ENCODE measurements at places on chromosomes 13 and 19.
A peak's percentile ranks its signal among the peaks of the same experiment; 100 is the strongest.

GRCh38 chr19:55694241-55694655, 19.2 kb downstream of the EPN1 start:
- no peak for DNase-seq

- no peak for DNase-seq
Measured at GRCh38 chr13:33571618-33572017, 246.3 kb upstream of the RFC3 start.

DNA sequence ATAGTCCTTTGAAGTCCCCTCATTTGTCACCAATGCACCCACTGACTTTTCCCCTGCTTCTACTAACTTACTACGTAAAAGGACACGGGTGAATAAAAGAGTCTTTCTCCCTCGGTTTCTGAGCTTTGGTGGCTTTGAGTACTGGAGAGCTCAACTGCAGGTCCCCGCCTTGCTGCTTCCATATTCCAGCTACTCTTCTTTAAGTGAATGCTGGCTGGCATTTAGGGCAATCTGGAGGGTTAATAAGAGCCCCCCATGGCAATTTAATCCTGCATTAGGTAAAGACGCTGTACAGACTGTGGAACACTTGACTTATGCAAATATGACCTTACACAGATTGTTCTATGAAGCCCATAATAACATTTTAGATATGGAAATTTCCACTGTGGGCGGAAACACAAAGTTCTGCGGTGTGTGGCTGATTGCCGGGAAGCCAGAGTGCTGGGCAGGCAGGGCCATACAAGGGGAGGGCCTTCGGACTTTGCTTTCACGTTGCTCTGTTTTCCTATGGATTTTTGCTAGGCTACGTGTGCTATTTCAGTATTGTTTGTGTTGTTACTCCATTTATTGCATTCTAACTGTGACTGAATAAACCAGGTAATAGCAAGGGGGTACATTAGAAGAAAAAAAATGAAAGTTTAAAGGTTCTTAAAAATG, 97.5 kb downstream of the SLC10A2 start:
- DNase-seq, result no peak

GRCh38 chr13:92175330-92175729, 776.9 kb downstream of the GPC5 start:
- DNase-seq, result no peak

DNA sequence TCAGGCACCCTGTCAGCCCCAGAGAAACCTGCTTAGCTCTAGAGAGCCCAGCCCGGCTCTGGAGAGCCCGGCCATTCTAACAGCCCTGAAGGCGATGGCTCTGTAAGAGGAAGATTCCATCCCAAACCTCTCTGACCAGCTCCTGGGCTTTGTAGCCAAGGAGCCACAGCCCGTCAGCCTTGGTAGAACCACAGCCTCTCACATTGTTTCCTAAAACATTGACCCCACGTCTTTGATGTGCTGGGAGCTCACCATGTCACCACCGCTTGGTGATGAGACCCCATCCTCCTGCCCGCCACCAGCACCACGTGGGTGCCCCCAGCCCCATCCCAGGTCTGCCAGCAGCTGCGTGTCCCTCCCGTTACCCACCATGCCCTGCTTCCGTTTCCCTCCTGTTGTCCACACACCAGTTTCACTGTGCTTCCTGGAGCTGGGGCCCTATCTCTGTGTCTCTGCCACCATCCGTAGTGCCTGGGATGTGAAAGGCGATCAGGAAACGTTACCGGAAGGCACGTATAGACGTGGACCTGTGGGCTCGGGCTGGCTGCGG, 94.2 kb upstream of the MCF2L start:
- DNase-seq, result no peak

DNA sequence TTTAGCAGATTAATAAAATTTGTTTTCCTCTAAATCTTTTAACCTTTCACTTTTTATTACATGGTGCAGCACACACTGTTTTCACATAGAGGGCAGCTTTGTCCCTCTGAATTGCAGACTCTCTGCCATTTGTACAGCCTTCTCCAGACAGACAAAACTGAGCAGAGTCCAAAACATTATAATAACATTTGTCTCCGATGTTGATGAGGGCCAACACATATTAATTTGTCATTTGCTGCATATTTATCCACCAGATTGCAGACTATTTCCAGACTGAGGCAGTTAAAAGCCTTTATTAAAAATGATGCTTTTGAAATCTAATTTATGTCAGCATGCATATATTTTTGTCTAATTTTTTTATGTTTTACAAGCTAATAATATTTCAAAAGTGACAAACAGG, 1251.9 kb upstream of the SLC10A2 start:
- DNase-seq, result no peak

- DNase-seq, result no peak
Measured at GRCh38 chr19:19341026-19341425, 20.4 kb downstream of the MAU2 start.

- DNase-seq, result no peak
Measured at GRCh38 chr13:24168979-24169378, 8.5 kb downstream of the SPATA13 start.

DNA sequence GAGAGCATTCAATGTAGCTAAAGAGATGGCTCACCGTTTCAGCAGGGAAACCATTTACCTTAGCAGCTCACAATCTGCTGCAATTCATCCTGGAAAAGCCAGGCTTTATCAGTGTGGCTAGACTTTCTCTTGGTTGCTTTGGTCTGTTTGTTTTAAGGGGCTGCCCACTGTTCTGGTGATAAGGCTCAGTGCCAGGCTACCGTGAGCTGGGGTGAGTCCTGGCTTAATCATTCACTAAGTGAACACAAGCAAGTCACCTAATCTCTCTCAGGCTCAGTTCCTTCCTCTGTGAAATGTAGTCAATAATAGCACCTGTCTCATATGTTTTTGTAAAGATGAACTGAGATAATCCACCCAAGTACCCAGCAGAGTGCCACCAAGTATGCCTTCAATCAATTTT, 229.0 kb downstream of the TEX29 start:
- no peak for DNase-seq

GRCh38 chr13:50126993-50127725, 111.9 kb downstream of the KCNRG start:
- no peak for DNase-seq

DNA sequence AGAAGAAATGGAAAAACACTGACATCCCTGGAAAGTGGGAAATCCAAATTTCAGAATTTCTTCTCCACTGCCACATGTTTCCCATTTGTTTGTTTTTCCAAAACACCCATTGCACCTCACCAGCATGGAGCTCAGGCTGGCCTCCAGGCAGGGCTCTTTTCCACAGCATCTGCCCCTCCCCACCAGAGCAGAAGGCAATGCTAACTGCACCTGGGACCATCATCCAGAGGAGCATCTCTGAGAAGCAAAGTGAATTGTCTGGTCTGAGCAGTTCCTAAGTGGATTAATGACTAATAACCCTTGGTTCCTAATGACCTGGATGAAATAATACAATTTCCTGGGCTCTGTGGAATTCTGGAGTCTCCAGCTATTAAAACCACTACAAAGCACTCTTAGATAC, 8.8 kb upstream of the CYSLTR2 start:
- no peak for DNase-seq

- no peak for DNase-seq
Measured at GRCh38 chr13:30830638-30830965, 75.5 kb upstream of the MEDAG start.

- no peak for DNase-seq
Measured at GRCh38 chr19:40376286-40376862, 13.6 kb downstream of the HIPK4 start.

- DNase-seq, result no peak
Measured at GRCh38 chr13:95723438-95723837, 46.5 kb downstream of the DNAJC3 start.

DNA sequence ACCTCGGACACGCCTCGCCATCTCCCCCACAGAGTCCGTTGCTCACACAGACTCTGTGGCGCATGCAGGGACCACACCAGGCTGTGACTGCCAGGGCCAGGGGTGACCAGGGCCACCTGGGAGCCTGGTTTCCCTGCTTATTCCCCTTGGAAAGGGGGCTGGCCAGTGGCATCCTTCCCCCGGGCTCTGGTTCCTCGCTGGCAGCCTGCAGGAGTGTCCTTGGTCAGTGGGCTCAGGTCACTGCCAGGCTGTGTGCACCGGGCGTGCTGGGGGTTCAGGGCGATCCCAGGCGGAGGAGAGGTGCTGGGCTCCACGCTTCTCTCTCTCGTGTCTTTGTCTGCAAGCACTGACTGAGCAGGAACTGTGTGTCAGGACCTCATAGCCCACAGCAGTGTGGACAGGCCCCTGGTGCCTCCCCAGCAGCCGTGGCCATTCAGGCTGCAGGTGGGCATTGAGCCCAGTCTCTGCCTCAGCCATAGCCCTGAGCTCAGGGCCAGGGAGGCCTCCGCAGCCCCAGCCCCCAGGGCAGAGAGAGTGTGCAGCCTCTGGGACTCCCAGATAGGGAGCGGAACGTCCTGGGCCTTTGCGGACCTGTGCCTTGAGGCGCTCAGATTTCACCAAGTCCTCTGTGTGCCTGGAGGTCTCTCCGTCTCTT, 6.5 kb downstream of the PIAS4 start:
- no peak for DNase-seq

DNA sequence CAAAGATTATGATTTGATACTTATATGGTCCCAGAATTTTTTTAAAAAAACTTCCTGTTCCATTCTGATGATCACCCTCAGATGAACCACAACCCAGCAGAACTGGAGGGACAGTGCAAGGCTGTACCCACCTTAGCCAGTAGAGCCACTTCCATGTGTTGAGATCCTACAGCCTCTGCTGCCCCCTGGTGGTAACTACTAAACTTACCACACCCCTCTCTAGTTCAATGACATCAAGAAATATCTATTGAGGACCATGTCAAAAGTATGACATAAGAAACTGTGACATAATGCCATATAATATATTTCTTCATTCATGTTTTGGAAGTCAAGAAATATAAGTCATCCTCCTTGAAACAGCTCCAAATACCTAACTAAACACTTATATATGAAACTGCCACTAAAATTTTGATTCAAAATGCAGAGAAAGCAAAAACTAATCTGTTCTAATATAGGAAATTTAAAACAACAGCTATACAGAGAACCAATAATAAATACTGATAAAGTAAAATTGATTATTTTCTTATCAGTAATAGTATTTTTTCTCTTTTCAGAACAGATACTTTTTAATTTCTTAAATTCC, 412.6 kb downstream of the KCTD12 start:
- peak; percentile 40 for DNase-seq

- peak; percentile 69 for DNase-seq
Measured at GRCh38 chr19:4369888-4370260, 26.5 kb downstream of the MPND start.

- no peak for DNase-seq
Measured at GRCh38 chr13:51007216-51007615, 97.6 kb downstream of the RNASEH2B start.

- DNase-seq, result no peak
Measured at GRCh38 chr13:111476197-111476596, 155.8 kb downstream of the TEX29 start.

DNA sequence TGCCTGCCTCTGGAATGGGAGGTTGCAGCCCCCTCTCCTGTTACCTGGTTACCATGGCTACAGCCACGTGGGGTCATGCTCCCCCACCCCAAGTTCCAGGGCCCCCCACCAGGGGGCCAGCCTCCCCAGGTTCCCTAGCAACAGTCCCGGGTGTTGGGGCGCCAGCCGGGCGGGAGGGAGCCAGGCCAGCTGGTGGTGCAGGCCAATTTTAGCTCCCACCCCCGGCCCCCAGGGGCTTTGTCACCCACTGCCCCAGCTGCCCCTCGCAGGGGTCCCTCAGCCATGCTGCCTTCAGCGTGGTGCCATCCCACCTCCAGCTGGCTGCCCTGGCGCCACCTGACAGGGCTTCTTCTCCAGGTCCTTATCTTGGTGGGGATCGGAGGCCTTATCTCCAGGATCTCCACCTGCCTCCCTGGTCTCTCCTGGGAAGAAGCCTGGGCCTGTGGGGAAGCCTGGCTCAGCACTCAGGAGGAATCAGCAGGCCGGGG, 3.0 kb downstream of the MARK4 start:
- no peak for DNase-seq

- DNase-seq, result no peak
Measured at GRCh38 chr13:105087945-105088344, 1447.5 kb downstream of the EFNB2 start.

DNA sequence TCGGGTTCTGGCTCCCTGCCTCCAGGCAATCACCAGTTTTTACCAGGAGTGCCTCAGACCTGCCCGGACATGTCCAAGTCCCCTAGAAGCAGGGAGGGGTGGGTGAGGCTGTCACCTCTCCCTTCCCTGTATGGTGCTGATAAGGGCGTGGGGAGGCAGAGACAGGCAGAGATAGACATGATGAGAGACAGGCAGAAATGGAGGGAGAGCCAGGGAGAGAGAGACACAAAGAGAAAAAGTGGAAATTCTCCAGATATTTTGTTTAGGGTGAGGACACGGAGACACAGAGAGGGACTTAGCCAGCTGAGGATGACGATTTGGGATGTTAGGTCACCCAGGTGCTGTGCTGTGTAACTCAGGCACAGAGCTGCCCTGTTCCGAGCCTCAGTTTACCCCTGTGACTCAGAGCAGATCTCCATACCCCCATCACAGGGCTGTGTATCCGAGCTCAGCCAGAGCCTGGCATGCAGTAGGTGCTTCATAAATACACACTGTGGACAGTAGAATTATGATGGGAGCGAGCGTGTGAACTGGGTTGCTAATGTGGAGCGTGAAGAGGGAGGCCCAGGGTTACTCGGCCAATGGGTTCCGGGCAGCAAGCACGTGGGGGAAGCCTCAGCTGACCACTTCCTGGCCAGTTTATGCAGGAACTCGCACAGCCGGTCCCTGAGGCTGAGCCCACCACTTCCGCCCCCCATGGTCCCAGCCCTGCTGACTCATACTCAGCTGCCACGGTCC, 11.9 kb upstream of the GDF15 start:
- DNase-seq, result peak; percentile 5

DNA sequence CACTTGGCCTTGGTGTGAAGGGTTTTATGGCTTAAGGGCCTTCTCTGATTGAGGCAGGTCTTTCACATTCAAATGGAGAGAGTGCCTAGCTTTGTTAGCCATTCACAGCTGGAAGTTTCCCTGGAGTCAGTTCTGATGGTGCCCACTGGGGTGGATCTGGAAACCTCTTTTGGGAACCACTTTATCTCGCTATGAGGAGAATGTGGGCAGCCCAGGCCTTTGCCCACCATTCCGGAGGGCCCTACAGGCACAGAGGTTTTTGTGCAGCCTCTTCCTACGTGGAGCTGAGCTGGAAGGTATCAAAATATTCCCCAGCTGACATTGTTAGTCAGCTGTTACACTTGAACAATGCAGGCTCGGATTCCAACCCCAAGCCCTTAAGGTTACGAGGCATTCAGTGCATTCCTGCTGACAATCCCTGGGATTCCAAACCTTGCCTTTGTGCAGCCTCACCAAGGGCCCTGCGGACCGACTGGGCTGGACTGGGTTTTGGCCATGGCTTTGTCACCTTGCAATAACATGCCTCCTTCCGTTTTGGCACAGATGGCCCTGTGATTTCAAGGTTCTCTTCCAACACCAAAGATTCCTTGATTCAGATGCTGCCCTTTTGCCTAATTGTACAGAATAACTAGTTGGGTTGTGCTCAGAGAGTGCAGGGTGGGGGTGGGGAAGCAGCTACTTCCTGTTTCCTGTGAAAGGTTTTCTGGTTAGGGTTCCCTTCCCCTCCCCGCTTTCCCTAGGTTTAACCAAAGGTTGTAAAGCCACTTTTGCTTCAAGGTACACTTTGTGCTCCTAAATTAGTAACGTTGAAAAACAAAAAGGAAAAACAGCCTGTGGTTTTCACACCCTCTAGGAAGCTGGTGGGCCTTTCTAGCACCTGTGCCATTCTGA, 27.0 kb downstream of the SAE1 start:
- DNase-seq, result no peak

- no peak for DNase-seq
Measured at GRCh38 chr13:44399074-44399473, 25.4 kb downstream of the SERP2 start.

All from activated T-helper 1 cell treated with anti-CD3 and anti-CD28 coated beads, Interleukin-2, amount 50 U/mL, for 16 hours (primary cell).